NCI-H2081 treated with DMSO at 0.1 percent for 48 hours (cell line): ENCODE measurements at places on chromosomes 6 and 20.

- no peak for DNase-seq
These were observed 208.4 kb downstream of the ZMYND8 start for GRCh38 chr20:47148059-47148458.

- DNase-seq = no peak
These were observed 7.5 kb upstream of the GGTLC1 start for GRCh38 chr20:23995905-23996666.

DNA sequence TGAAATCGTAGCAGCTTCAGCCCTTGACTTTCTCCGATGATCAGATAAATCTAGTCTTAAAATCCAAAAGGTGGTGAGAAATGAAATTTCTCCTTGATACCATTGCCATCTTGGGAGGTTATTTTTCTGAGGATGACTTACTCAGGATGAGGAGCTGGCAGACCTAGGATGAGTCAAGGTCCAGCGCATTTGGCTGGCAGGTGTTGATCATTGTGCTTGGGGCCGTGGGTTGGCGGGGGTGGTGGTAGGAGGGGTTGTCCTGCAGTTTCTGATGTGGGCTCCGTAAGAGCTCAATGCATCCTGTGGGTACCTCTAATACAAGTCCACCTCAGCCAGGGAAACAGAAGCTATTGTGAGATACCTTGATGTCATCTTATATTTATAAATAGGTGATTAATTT, 148.3 kb upstream of the SCGN start:
- DNase-seq = no peak

GRCh38 chr20:62022575-62023139, 43.0 kb downstream of the TAF4 start:
- DNase-seq = no peak

GRCh38 chr6:164108092-164108491, 693.6 kb downstream of the QKI start:
- DNase-seq = no peak

- DNase-seq = no peak
These were observed 136.5 kb downstream of the AGPAT4 start for GRCh38 chr6:161137320-161137719.

DNA sequence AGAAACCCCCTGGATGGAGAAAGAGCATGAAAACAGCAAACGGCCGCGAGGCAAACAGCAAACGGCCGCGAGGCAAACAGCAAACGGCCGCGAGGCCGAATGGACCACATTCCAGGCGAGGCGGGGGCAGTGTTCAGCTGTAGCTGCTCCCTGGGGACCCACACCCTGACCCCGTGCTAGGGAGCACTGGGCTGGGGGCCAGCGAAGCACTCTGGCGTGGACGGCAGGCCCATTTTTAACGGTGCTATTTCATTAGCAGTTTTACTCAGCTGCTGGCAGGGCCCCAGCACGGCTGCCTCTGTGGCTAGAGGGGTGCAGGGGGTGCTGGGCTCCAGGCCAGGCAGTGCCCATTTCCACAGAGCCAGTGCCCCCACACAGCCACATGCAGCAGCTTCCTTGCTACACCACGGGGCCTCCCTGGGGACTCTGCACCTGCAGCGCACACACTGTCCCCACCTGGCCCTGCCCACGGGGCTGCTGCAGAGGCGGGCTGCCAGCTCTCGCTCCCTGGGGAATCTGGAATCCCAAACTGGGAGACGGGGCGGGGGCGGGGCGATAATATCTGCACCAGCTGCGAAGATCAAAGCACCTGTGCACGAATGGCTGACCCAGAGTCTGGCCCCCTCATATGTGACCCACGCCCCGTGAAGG, 35.6 kb upstream of the SLCO4A1 start:
- DNase-seq = peak; percentile 17

- DNase-seq = no peak
These were observed 697.0 kb upstream of the POU3F2 start for GRCh38 chr6:98137391-98137790.

- no peak for DNase-seq
These were observed 329.0 kb downstream of the GJA1 start for GRCh38 chr6:121764493-121764892.

DNA sequence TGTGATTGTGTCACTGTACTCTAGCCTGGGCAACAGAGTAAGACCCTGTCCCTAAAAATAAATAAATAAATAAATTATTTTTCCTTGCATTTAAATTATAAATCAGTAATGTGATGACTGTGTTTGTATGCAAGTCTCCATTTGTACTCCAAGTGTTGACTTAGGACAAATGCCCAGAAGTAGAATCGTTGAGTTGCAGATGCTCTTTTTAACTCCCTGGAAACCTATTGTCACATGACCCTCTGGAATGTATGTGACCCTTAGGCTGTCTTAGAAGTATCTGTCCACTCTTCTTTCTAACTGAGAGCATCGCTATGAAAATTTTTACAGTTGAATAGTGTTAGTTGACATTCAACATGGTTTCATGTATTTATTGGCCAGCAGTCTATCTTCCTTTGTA, 18.8 kb downstream of the OR2A4 start:
- DNase-seq = no peak
